Fibroblast of lung (primary cell): ENCODE measurements at places on chromosomes 7 and 10. TPM values are rescaled to one million over a fixed set of nuclear protein-coding genes. Genes with fewer than 3 reads are reported as not detected.

Gene CTTNBP2
- 4.4 and 8.3 TPM in 2 replicates for total RNA-seq

- H3K27ac ChIP-seq: no peak overlapping the region
- DNase-seq: no peak
- H3K36me3 ChIP-seq: no peaks in the 10 kb centered on the region
Measured at GRCh38 chr7:70701477-70701876, 430.5 kb upstream of the GALNT17 start.

DNA sequence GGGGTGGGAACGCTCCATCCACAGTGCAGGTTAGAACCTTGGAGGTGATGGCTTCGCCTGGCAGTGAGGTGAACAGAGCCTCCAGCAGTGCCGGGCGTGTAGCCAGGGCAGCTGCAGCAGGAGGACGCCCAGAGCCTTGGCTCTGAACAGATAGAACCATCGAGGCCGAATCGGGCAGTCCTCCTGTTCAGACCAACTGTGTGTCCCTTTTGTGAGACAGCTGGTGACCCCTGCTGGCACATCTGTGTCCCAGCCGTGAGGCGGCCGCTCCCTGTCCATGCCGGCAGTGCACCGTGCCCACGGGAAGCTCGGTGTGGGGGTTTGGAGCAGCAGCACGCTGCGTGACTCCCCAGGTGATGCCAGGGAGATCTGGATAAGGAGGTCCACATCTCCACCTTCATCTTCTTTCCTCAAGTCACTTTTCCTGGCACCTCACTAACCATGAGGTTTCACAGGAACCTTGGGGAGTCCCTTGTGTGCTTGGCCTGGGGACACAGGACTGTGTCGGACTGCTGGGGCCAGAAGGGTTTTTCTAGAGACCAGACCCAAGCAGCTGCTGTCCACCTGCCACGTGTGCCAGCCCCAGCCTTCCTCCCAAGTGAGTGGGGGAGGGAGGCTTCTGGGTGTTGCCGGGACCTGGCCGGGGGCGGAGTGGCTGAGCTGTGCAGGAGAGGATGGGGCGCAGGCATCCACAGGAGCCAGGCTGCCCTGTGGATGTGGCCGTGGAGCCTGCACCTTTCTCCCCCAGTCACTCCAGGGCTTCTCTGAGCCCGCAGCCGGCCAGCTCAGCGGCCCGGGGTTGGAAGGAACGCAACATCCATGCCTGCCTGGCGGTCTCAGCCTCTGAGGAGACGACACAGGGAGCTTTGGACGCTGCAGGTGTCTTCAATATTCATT lies 69.4 kb downstream of the DNAJB6 start:
- H3K4me3 ChIP-seq: no peak overlapping the region
- DNase-seq: no peak
- H3K36me3 ChIP-seq: peaks cover 10% of the 10 kb centered on the region
- H3K27me3 ChIP-seq: no peaks in the 10 kb centered on the region

Gene CNNM2
- total RNA-seq: 4.4 and 6.1 TPM in 2 replicates

- peaks cover 4% of the 10 kb centered on the region for H3K27me3 ChIP-seq
- no peaks in the 10 kb centered on the region for H3K36me3 ChIP-seq
- H3K27ac ChIP-seq: no peak overlapping the region
- no peak overlapping the region for H3K4me3 ChIP-seq
- H3K4me1 ChIP-seq: no peaks in the 10 kb centered on the region
- DNase-seq: no peak
Measured at GRCh38 chr10:46297406-46298204, 10.8 kb downstream of the ANTXRL start.

DNA sequence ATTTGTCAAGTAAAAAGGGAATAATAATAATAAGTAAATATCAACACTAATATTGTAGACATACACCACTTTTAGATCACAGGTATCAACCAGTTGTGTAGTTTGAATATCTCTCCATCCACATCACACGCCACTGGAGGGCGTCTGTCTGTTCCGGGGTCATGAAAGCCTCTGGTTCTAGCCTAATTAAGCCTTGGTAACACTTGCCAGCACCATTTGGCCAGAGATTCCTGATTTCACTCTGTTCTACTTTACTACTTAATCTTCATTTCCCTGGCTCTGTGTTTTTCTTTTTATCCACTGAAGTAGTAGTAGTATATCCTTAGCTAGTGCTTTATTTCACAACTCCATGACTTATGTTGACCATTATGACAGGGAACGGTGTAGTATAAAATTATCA lies 285.6 kb upstream of the POM121L12 start:
- no peaks in the 10 kb centered on the region for H3K36me3 ChIP-seq
- H3K27me3 ChIP-seq: no peaks in the 10 kb centered on the region
- H3K27ac ChIP-seq: no peak overlapping the region
- no peak for DNase-seq
- H3K4me1 ChIP-seq: no peaks in the 10 kb centered on the region

Gene SNX13
- total RNA-seq: 37.5 and 42.9 TPM in 2 replicates

- H3K4me3 ChIP-seq: no peak overlapping the region
- H3K4me1 ChIP-seq: no peaks in the 10 kb centered on the region
- no peaks in the 10 kb centered on the region for H3K27me3 ChIP-seq
- DNase-seq: peak; percentile 13
Measured at GRCh38 chr7:38102507-38102906, 75.5 kb upstream of the STARD3NL start.

Gene ANKRD2
- 1.8 TPM in 2 replicates for total RNA-seq

DNA sequence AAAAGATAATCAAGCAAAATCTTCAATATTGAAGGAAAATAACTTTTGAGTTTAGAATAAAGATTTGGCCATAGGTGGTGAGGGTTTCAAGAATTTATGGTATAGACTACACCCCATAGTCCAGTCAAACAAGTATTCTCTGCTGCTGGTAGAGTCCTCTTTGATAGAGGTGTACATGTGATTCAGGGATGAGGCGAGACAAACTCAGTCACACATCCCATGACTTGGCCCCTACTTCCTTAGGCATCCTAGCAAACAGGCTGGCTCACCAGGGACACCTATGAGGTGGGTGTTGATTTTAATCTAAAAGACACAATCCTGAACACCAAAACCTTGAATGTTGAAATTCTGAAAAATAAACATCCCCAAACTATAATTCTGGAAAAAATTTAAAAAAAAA lies 78.1 kb upstream of the SLC25A13 start:
- no peaks in the 10 kb centered on the region for H3K27me3 ChIP-seq
- no peak overlapping the region for H3K27ac ChIP-seq
- no peaks in the 10 kb centered on the region for H3K4me1 ChIP-seq
- no peak overlapping the region for H3K4me3 ChIP-seq

- no peak overlapping the region for H3K27ac ChIP-seq
- no peak overlapping the region for H3K4me3 ChIP-seq
- H3K27me3 ChIP-seq: no peaks in the 10 kb centered on the region
- no peaks in the 10 kb centered on the region for H3K36me3 ChIP-seq
Measured at GRCh38 chr7:116135306-116135705, 75.0 kb upstream of the TES start.

DNA sequence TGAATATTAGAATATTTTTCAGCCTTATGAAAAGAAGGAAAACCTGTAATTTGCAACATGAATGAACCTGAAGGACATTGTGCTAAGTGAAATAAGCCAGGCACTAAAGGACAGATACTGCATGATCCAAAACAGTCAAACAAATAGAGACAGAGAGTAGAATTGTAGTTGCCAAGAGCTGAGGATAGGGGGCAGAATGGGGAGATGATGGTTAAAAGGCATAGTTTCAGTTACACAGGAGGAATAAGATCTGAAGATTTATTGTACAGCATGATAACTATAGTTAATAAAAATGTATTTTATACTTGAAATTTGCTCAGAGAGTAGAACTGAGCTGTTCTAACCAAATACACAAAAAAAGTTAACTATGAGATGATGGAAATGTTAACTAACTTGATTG lies 149.0 kb upstream of the TMEM106B start:
- H3K4me3 ChIP-seq: no peak overlapping the region
- no peaks in the 10 kb centered on the region for H3K27me3 ChIP-seq
- no peaks in the 10 kb centered on the region for H3K36me3 ChIP-seq
- no peak for DNase-seq

Gene ZNF467
- 1.0 and 1.3 TPM in 2 replicates for total RNA-seq

DNA sequence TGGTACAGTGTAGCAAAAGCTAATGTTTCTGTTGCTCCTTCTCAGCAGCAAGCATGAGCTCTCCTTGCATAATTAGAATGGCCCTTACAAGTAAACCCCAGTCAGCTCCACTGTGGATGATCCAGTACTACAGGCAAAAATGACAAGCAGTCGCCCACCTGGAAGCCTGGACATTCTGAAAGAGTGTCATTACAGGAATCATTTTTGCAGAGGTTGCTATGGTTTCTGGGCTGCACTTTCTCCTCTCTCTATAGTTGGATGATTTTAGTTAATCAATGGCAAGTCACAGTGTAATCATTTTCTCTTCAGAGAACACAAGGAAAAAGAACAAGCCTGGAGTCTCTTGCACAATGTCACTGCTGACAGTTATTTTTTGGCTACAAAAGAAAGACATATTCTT lies 102.9 kb upstream of the MYO3A start:
- H3K4me1 ChIP-seq: no peaks in the 10 kb centered on the region
- H3K27ac ChIP-seq: no peak overlapping the region
- no peaks in the 10 kb centered on the region for H3K27me3 ChIP-seq
- H3K4me3 ChIP-seq: no peak overlapping the region

GRCh38 chr7:139118234-139118804 lies 8.8 kb upstream of the ZC3HAV1 start:
- peaks cover 3% of the 10 kb centered on the region for H3K27me3 ChIP-seq
- H3K27ac ChIP-seq: no peak overlapping the region
- no peaks in the 10 kb centered on the region for H3K4me1 ChIP-seq
- DNase-seq: peak; percentile 63
- H3K4me3 ChIP-seq: no peak overlapping the region

GRCh38 chr10:93980486-93980885 lies 13.2 kb upstream of the PLCE1 start:
- no peak overlapping the region for H3K4me3 ChIP-seq
- no peaks in the 10 kb centered on the region for H3K27me3 ChIP-seq

DNA sequence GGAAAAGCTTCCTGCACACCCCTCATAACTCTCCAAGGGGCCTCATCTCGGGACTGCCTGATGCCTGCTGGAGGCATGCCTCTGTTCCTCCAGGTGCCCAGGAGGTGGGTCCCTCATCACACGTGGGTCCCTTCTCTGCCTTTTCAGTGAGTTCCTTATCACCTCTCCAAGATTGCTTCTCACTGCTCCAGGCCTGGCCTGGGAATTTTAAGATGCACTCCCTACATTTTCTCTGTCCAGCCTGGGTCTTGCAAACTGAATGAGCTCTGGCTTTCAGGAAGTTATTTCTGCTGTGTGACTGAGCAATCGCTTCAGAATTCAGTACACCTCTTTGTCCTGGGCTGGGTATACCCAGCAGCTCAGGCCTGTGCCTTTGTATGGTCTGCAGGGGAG lies 43.8 kb downstream of the LRRC18 start:
- peaks cover 2% of the 10 kb centered on the region for H3K4me1 ChIP-seq
- no peak overlapping the region for H3K4me3 ChIP-seq
- no peak overlapping the region for H3K27ac ChIP-seq
- no peak for DNase-seq

DNA sequence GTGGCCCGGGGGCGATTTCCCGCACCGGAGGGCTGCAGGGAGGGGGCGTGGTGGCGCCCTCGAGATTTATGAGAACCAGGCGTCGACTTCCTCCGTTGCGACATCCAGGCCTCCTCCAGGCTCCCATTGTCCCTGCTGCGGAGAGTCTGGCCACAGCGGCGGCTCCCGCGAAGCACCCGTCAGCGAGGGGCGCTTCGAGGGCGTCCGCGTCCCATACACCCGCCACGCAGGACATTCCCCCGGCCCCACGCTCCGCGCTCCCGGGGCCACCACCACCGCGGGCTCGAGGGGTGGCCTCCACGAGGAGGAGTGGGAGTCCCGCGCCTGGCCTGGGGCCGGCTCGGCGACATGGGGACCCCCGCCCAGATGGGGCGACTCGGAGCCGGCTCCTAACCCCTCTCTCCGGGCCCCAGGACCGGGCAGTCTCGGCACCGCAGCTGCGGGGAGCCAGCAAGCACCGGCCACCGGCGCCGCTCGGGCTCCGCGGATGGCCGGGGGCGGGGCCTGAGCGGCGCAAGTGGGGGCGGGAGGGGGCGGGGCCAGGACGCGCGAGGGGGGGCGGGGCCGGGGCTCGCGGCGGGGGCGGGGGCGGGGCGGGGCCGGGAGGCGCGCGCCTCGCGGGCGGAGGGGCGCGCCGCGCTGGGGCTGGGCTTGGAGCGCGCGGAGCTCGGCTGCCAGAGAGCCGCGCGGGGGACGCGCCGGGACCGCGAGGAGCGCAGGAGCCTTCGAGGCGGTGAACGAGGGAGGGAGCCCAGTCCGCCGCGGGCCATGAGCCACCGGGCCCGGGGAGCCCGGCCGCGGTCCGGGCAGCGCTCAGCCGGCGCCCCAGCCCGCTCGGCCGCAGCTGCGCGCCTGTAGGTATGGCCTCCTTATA lies at the start of gene SH2B2:
Gene SH2B2 (plus strand): TSS at position 632 of the 874 bp plus-strand sequence. CDS start 13,683 bp downstream, outside the sequence.
- H3K27ac ChIP-seq: peak within 1 kb of the TSS; percentile 39
- no peaks in the 10 kb centered on the region for H3K36me3 ChIP-seq
- H3K4me3 ChIP-seq: peak within 1 kb of the TSS; percentile 59
- H3K27me3 ChIP-seq: peaks cover 4% of the 10 kb centered on the region
- DNase-seq: peak; percentile 43

GRCh38 chr7:69217516-69218350 lies 380.5 kb upstream of the AUTS2 start:
- no peak for DNase-seq
- H3K4me3 ChIP-seq: no peak overlapping the region
- H3K27ac ChIP-seq: no peak overlapping the region
- no peaks in the 10 kb centered on the region for H3K27me3 ChIP-seq
- H3K36me3 ChIP-seq: no peaks in the 10 kb centered on the region
